ENCODE measurements at places on chromosomes 4 and X. TPM values are rescaled to one million over a fixed set of nuclear protein-coding genes. Genes with fewer than 3 reads are reported as not detected.

DNA sequence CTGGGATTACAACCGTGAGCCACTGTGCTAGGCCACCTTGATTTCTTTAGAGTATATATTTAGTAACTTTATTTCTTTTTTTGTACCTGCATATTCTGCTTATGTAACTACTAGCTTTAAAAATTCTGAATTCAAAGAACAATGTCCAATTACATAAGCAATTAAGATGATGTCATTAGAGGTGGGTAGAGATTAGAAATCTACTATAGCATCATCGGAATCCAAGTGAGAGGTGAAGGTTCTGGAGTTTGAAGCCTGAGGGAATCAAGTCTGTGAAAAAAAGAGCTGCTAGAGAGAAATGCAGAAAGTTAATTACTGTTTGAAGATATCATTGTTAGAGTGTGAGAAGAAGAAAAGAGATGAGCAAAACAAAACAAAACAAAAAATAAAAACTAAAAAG lies 79.0 kb upstream of the ENPEP start:
- no peak for DNase-seq
- H3K27ac ChIP-seq = no peak overlapping the region
- no peaks in the 10 kb centered on the region for H3K27me3 ChIP-seq
- no peak overlapping the region for H3K4me3 ChIP-seq
- H3K36me3 ChIP-seq = no peaks in the 10 kb centered on the region
- H3K4me1 ChIP-seq = no peaks in the 10 kb centered on the region

- no peaks in the 10 kb centered on the region for H3K27me3 ChIP-seq
- no peak overlapping the region for H3K4me3 ChIP-seq
- H3K36me3 ChIP-seq = no peaks in the 10 kb centered on the region
- H3K27ac ChIP-seq = no peak overlapping the region
- no peak for DNase-seq
These were observed 41.7 kb downstream of the PAGE2 start for GRCh38 chrX:55130481-55130880.

GRCh38 chrX:73944563-73944908 lies 359.4 kb upstream of the ZCCHC13 start:
- H3K4me1 ChIP-seq = peaks cover 9% of the 10 kb centered on the region
- H3K4me3 ChIP-seq = peak overlapping the region; percentile 69
- DNase-seq = no peak
- H3K27me3 ChIP-seq = no peaks in the 10 kb centered on the region

Gene NOX1
- total RNA-seq = not detected

DNA sequence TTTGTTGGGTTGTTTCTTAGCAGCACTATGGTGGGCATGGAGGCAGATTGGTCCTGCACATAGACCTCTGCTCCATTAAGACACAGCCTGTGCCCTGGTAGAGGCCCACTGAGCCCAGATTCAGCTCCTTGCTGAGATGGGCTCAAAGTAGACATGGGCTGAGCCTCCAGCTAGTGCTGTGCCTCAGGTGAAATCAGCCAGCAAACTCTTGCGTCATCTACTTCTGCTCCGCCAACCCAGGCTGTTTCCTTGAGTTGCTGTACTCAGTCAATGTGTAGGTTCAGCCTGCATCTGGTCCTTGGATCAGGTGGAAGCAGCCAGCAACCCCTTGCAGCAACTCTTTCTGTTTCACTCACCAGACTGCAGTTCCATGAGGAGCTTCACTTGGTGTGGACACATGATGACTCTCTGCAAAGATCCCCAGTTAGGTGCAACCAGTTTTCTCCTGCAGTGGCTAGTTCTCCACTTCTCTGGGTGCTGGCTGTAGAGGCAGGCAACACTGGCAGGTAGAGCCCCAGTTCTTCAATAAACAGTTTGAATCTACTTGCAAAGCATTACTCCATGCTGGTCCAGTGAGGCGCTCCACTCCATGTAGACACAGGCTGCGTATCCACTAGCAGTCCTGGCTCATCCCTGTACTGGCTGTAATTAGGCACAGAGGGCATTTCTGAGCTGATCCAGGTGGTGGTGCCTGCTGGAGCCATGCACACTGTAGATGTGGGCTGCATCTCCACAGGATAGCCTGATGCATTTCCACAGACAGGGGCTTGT lies 199.0 kb upstream of the MAMLD1 start:
- no peaks in the 10 kb centered on the region for H3K27me3 ChIP-seq
- H3K36me3 ChIP-seq = no peaks in the 10 kb centered on the region
- H3K4me3 ChIP-seq = no peak overlapping the region
- H3K27ac ChIP-seq = no peak overlapping the region
- H3K4me1 ChIP-seq = no peaks in the 10 kb centered on the region

- H3K27me3 ChIP-seq = no peaks in the 10 kb centered on the region
- H3K4me1 ChIP-seq = no peaks in the 10 kb centered on the region
These were observed 10.7 kb downstream of the TRPC5OS start for GRCh38 chrX:111886678-111887077.

Data from heart left ventricle (tissue), 16 donors.